Activated B cell treated with CpG ODN at 0.5 μM for 24 hours (primary cell): ENCODE measurements at places on chromosomes 7 and 10.

DNA sequence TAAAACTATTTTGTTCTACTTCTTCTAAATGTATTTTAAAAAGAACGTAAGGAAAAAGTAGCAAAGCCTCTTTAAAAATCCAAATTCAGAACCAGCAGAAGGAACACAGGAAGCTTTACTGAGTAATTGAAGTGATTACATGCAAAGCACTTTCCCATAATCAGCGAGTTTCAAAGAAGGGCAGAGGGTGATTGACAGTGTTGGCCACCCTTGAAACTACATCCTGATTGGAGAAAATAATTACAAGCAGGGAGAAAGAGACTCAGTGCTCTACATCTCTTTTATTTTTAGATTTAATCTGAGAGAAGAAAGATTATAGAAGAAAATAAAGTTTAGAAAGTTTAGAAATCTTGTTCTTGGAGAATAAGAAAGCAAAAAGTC lies 20.3 kb upstream of the HGF start:
- DNase-seq = no peak

DNA sequence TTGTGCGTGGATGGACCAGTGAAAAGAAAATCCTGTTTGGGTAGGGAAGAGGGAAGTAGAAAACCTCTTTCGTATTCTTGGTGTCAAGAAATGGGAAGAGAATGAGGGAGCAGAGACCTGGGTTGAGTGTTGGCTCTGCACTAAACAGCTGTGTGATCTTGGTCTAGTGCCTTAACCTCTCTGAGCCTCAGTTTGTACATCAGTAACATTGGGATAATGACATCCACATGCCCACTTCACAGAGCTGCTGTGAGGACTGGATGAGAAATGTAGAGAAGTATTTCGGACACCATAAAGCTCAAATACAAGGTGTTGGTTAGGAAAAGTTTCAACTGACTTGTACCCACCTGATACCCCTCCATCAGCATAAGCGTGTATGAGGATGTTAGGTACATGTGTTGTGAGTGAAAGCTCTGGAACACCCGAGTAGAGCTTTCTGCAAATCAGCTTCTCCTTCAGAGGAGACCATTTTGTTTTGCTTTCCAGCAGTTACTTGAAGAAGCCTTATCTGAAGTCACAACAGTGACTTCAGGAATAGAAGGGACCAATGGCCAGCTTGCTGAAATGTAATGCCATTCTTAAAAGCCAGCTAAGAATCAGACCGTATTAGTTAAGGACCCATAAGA lies 11.2 kb downstream of the TRIM56 start:
- no peak for DNase-seq

GRCh38 chr10:665579-666091 lies 23.8 kb downstream of the DIP2C start:
- DNase-seq = no peak

GRCh38 chr10:37125921-37126320 lies 523 bp downstream of the ANKRD30A start:
- no peak for DNase-seq

DNA sequence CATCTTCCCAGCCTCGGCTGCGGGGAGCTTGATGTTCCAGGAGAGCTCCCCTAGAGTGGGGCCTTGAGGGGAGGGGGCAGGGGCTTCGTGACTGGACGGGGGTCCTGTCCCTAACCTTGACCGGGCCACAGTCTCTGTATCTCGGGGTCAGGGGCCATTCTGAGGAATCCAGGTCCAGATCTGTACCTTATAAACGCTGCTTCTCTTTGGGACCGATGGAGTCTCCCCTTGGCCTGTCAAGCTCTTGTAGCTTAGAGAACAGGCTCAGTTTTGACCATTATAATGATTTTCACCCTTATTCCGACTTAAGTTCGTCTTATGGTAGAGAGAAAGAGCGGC lies 831 bp downstream of the ZKSCAN5 start:
- no peak for DNase-seq
